HFFc6 (cell line): ENCODE measurements at places on chromosomes 7 and 10.

GRCh38 chr10:5041471-5042023, 37.9 kb upstream of the AKR1C2 start:
- H3K27me3 ChIP-seq = peaks cover 4% of the 10 kb centered on the region; the same call in 1 of the 2 replicates
- peak overlapping the region; percentile 76 for H3K4me3 ChIP-seq
- H3K36me3 ChIP-seq = no peaks in the 10 kb centered on the region
- DNase-seq = no peak

DNA sequence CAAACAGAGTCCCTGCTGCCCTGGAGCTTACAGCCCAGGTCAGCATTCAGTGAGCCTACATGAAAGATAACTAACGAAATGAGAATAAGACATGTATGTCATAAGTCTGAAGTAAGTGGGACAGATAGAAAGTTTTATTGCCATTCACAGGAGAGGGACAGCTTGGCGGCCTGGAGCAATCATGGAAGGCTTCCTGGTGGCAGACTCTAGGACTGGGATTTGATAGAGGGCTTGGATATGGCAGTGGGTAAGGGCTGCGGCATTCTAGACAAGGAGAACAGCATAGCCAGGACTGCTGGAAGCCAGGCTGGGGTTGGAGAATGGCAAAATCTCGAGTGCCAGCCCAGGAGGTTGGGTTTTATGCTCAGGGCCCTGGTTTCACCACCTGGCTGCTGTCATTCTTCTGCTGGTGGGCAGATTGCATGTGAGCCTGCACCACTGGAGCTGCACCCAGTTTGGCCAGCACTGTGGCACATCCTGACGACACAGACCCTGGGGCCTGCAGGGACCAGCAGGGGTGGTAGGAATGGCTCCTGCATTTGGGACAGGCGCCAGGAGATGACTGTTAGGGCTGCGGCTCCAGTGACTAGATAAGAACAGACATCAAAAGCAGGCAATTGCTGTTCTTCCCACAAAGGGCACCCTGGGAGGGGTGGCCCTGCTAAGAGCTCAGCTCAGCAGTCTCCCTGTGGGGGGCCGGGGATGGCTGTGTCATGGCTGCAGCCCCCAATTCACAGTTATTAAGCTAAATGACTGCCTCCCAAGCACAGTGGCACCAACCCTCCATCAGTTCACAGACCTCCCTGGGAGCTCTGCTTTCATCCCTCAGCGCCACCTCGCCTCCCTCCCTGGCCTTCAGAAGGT, 161.1 kb downstream of the RPS24 start:
- DNase-seq = peak; percentile 23
- no peak overlapping the region for H3K4me3 ChIP-seq
- H3K36me3 ChIP-seq = no peaks in the 10 kb centered on the region

DNA sequence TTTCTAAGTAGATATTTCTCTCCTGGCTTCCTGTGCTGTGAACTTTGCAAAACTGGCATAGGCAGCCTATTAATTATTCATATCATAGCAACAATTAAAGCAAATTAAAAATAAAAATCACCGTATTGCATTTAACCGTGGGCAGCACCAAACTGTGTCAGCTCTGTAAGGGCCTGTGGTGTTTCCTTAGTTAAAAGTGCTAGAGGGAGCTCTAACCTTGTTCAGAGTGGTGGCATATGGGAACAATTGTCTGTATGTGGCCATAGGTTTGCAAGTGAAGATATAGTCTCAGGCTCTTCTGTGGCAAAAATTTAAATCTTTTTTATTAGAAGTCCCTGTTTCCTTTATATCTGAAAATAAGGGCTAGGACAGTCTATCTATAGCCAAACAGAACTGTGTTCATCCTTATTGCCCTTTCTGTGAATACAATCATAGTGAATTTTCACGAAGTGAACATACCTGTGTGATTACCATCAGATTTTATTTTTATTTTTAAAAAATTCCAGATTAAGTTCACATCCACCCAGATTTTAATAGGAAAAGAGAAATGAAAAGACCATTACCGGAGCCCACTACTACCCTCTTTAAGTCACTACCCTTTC, 92.6 kb downstream of the POLL start:
- H3K4me1 ChIP-seq = no peaks in the 10 kb centered on the region
- no peaks in the 10 kb centered on the region for H3K36me3 ChIP-seq
- no peaks in the 10 kb centered on the region; the same call in 1 of the 2 replicates for H3K27me3 ChIP-seq
- H3K4me3 ChIP-seq = no peak overlapping the region

GRCh38 chr7:43674559-43675436, 54.5 kb downstream of the COA1 start:
- peaks cover 57% of the 10 kb centered on the region for H3K4me1 ChIP-seq
- peak overlapping the region; percentile 75 for H3K27ac ChIP-seq
- H3K36me3 ChIP-seq = peaks cover 50% of the 10 kb centered on the region
- H3K27me3 ChIP-seq = no peaks in the 10 kb centered on the region
- DNase-seq = peak; percentile 80

DNA sequence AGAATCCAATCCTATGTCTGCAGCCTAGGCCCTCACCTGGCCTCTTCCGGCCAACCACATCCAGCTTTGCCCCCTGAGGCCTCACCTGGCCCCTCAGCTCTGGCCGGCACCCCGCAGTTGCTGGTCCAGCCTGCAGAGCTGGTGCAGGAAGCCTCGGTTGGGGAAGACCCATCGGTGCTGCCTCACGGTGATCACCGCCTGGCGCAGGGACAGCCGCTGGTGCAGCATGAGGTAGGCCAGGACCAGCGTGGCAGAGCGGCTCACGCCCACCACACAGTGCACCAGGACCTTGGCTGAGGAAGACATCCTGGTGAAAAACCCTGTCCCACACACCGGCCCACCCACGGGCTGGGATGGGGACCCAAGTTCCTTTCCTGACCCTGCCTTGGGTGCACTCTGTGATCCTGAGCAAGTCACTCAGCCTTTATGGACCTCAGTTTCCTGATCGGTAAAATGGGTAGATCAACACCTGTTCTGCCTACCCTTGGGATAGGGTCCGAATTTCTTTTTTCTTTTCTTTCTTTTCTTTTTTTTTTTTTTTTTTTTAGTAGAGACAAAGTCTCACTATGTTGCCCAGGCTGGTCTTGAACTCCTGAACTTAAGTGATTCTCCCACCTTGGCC, 5.8 kb upstream of the SAMD8 start:
- no peak overlapping the region for H3K4me3 ChIP-seq
- DNase-seq = no peak
- peaks cover 19% of the 10 kb centered on the region for H3K4me1 ChIP-seq
- H3K27me3 ChIP-seq = no peaks in the 10 kb centered on the region

- no peak for DNase-seq
- H3K36me3 ChIP-seq = peaks cover 5% of the 10 kb centered on the region; the same call in 1 of the 2 replicates
- peak overlapping the region; percentile 90 for H3K27ac ChIP-seq
- peaks cover 60% of the 10 kb centered on the region for H3K4me1 ChIP-seq
These were observed 21.1 kb upstream of the SAR1A start for GRCh38 chr10:70191161-70191971.

- no peak overlapping the region for H3K27ac ChIP-seq
- peaks cover 8% of the 10 kb centered on the region; the same call in 1 of the 2 replicates for H3K27me3 ChIP-seq
- no peaks in the 10 kb centered on the region for H3K36me3 ChIP-seq
- H3K4me3 ChIP-seq = no peak overlapping the region
These were observed 32.1 kb downstream of the ARMC3 start for GRCh38 chr10:22959950-22960349.

GRCh38 chr10:6275022-6275997, 72.6 kb downstream of the PFKFB3 start:
- peak; percentile 99 for DNase-seq
- no peaks in the 10 kb centered on the region for H3K27me3 ChIP-seq
- peak overlapping the region; percentile 99 for H3K27ac ChIP-seq
- no peaks in the 10 kb centered on the region for H3K36me3 ChIP-seq

- H3K36me3 ChIP-seq = peaks cover 3% of the 10 kb centered on the region; the same call in 1 of the 2 replicates
- no peak for DNase-seq
- H3K4me1 ChIP-seq = peaks cover 15% of the 10 kb centered on the region
- H3K27ac ChIP-seq = no peak overlapping the region
- H3K27me3 ChIP-seq = no peaks in the 10 kb centered on the region; the same call in none of the 2 replicates
These were observed 6.4 kb downstream of the LZTS2 start for GRCh38 chr10:101005869-101006567.

DNA sequence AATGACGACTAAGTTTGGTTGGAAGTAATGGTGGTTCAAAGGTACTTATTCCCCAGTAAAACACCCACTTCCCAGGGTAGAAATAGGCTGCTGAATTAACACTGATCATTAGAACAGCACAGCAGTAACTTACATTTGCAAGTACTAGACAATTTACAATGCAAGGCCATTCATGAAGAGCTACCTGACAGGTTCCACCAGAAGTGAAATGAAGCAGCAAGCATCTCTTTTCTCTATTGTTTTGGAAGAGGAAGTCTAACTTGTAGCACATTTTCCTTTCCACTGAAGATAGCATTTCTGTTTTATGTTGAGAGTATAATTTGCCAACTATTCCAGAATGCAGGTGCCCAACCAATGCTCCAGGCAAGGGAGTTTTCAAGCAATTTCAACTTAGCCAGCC, 145.9 kb downstream of the CREB5 start:
- H3K4me1 ChIP-seq = no peaks in the 10 kb centered on the region
- no peak overlapping the region for H3K4me3 ChIP-seq
- peaks cover 1% of the 10 kb centered on the region; the same call in 1 of the 2 replicates for H3K27me3 ChIP-seq
- no peaks in the 10 kb centered on the region; the same call in 1 of the 2 replicates for H3K36me3 ChIP-seq
- no peak for DNase-seq
- no peak overlapping the region for H3K27ac ChIP-seq

- H3K27me3 ChIP-seq = no peaks in the 10 kb centered on the region
- H3K27ac ChIP-seq = no peak overlapping the region
- no peak for DNase-seq
- H3K4me1 ChIP-seq = peaks cover 16% of the 10 kb centered on the region
These were observed 17.1 kb downstream of the ZNF485 start for GRCh38 chr10:43623351-43623750.

- no peaks in the 10 kb centered on the region for H3K27me3 ChIP-seq
- H3K27ac ChIP-seq = peak overlapping the region; percentile 62
- peaks cover 31% of the 10 kb centered on the region for H3K36me3 ChIP-seq
- H3K4me1 ChIP-seq = peaks cover 58% of the 10 kb centered on the region
- H3K4me3 ChIP-seq = peak overlapping the region; percentile 55
These were observed 16.5 kb downstream of the ANLN start for GRCh38 chr7:36406156-36406555.

GRCh38 chr7:108463613-108464012, 7.4 kb upstream of the NRCAM start:
- no peak overlapping the region for H3K4me3 ChIP-seq
- H3K27me3 ChIP-seq = peaks cover 5% of the 10 kb centered on the region
- H3K4me1 ChIP-seq = peaks cover 5% of the 10 kb centered on the region; the same call in 1 of the 2 replicates
- no peaks in the 10 kb centered on the region for H3K36me3 ChIP-seq
- no peak for DNase-seq

GRCh38 chr7:151590071-151590849, 70.6 kb upstream of the RHEB start:
- no peak overlapping the region for H3K27ac ChIP-seq
- H3K4me1 ChIP-seq = peaks cover 20% of the 10 kb centered on the region
- no peaks in the 10 kb centered on the region; the same call in none of the 2 replicates for H3K27me3 ChIP-seq
- no peak for DNase-seq

- H3K4me3 ChIP-seq = no peak overlapping the region
- H3K36me3 ChIP-seq = no peaks in the 10 kb centered on the region
- no peaks in the 10 kb centered on the region; the same call in 1 of the 2 replicates for H3K27me3 ChIP-seq
- DNase-seq = no peak
These were observed 176.8 kb downstream of the KIAA1217 start for GRCh38 chr10:24385776-24386175.

GRCh38 chr7:105680505-105681187, 99.4 kb upstream of the EFCAB10 start:
- DNase-seq = no peak
- no peak overlapping the region for H3K4me3 ChIP-seq
- H3K27me3 ChIP-seq = no peaks in the 10 kb centered on the region; the same call in none of the 2 replicates

GRCh38 chr10:7457478-7458316, 46.9 kb upstream of the SFMBT2 start:
- peaks cover 3% of the 10 kb centered on the region; the same call in 1 of the 2 replicates for H3K27me3 ChIP-seq
- H3K4me3 ChIP-seq = no peak overlapping the region
- H3K36me3 ChIP-seq = no peaks in the 10 kb centered on the region
- no peak overlapping the region; the same call in 1 of the 2 replicates for H3K27ac ChIP-seq
- no peak for DNase-seq
- H3K4me1 ChIP-seq = no peaks in the 10 kb centered on the region

DNA sequence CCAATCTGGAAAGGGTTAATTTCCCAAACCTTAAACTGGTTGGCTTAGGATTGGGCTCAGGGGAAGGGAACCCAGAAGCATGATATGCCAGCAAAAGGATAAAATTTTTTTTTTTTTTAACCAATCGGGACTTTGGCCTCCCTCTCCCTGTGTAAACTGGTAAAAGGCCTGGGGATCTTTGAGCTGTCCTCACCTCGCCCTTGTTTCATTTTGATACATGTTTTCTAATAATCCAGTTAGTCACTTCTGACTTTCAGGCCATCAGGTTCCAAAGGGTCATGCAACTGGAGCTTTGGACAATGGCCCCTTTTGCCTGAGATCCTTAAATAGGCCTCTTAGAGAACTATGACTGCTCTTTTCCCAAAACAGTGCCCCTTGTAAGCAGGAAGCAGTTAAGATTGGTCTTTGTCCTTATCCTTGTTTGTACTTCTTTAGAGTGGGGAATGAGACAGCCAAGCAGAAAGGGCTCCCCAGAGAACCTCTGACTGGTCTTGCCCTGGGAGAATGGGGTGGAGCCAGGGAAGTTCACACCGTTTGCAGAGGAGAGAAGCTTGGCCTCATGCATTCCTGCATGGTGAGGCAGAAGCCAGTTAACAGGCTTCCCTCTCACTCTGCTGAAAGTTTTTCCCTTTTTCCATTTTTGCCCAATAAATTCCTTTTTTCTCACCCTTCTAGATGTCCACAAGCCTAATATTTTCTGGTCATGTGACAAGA, 424.2 kb upstream of the CNTNAP2 start:
- H3K36me3 ChIP-seq = no peaks in the 10 kb centered on the region
- H3K4me1 ChIP-seq = no peaks in the 10 kb centered on the region
- no peak overlapping the region for H3K4me3 ChIP-seq
- 0 out of 2 replicates have a peak, but pooled peaks cover 1% of the 10 kb centered on the region for H3K27me3 ChIP-seq
- no peak for DNase-seq

- H3K27ac ChIP-seq = no peak overlapping the region
- peaks cover 3% of the 10 kb centered on the region for H3K27me3 ChIP-seq
- H3K4me3 ChIP-seq = no peak overlapping the region
- DNase-seq = peak; percentile 11
- H3K36me3 ChIP-seq = no peaks in the 10 kb centered on the region
These were observed 233.7 kb downstream of the PTPRN2 start for GRCh38 chr7:158353606-158354570.
